Natural killer cell (primary cell): ENCODE measurements at places on chromosomes 4 and X. TPM values are rescaled to one million over a fixed set of nuclear protein-coding genes. Genes with fewer than 3 reads are reported as not detected.

DNA sequence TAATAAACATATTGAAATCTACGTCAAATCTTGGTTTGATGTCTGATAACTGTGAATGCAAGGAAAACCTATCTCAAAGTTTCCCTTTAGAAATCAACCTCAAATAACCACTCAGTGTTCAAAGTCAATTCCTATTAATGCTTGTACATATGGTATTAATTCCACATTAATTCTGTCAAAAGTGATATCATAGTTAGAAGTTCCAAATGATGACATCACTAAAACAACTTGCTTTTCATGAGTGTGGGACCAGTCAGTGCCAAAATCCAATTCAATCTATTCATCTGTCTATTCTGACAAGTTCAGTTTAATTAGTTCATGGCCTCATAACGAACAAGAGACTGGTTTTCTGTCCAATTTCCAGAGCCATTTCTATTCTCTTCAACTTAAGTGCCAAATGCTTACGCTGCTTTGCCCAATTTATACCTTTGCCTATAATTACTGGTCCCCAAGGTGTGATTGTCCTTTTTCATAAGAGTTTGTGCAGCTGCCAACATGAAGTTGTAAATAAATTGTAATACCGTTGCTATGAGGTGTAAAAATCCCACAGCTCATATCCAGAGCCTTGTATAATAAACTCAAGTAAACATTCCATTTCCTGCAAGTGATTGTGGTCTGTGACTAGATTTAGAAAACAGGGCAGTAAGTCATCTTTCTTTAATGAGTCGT lies 476.2 kb downstream of the RAB28 start:
- DNase-seq, result no peak

- DNase-seq, result no peak
These were observed 135.0 kb downstream of the GPC3 start for GRCh38 chrX:133850399-133850798.

STOX2 gene
- not detected for total RNA-seq

GRCh38 chr4:122831515-122832196 lies 5.0 kb downstream of the FGF2 start:
- DNase-seq, result no peak

GRCh38 chr4:30716681-30717207 lies 3.4 kb upstream of the PCDH7 start:
- DNase-seq, result no peak

DNA sequence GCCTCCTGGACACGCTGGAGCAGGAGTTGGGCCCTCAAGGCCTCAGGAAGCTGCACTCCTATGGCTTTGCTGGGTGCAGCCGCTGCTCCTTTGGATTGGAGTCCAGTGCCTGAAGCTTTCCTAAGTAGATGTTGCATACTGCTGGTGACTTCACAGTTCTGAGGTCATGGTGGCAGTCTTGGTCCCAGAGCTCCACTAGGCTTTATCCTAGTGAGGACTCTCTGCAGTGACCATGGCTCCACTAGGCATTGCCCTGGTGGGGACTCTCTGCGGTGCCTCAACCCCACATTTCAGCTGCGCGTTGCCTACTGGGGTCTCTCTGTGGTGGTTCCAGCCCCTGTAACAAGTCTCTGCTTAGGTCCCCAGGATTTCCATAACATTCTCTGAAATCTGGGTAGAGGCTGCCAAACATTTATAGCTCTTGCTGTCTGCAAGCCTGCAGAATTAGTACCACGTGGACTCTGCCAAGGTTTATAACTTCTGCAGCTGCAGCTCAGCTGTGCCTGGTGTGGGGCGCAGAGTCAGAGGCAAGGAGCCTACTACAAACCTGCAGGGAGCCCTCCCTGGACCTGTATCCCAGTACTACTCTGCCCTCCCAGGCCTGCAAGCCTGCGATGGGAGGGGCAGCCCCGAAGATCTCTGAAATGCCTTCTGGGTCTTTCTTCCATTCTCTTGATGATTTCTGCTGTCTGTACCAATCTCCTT lies 46.0 kb upstream of the NFKB1 start:
- DNase-seq, result no peak

DNA sequence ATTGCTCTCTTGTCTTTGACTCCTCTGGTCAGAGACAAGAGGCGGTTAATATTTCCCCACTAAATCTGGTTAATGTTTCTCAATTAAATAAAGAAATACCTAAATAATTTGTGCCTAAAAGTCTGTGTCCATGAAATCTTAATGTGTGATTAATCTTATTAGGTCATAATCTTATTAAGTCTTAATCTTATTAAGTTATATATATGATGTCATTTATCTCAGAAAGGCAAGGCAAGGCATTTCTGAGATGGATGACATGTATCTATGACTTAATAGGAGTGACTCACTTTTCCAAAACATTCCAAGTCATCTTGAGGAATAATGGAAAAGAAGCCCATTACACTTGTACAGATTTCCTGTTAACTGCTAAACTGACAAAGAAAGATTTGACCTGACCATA lies 74.7 kb downstream of the TRAM1L1 start:
- DNase-seq, result no peak

XK gene
- 0.29 TPM for total RNA-seq

- no peak for DNase-seq
These were observed 79.4 kb downstream of the ABLIM2 start for GRCh38 chr4:8079031-8079885.

DNA sequence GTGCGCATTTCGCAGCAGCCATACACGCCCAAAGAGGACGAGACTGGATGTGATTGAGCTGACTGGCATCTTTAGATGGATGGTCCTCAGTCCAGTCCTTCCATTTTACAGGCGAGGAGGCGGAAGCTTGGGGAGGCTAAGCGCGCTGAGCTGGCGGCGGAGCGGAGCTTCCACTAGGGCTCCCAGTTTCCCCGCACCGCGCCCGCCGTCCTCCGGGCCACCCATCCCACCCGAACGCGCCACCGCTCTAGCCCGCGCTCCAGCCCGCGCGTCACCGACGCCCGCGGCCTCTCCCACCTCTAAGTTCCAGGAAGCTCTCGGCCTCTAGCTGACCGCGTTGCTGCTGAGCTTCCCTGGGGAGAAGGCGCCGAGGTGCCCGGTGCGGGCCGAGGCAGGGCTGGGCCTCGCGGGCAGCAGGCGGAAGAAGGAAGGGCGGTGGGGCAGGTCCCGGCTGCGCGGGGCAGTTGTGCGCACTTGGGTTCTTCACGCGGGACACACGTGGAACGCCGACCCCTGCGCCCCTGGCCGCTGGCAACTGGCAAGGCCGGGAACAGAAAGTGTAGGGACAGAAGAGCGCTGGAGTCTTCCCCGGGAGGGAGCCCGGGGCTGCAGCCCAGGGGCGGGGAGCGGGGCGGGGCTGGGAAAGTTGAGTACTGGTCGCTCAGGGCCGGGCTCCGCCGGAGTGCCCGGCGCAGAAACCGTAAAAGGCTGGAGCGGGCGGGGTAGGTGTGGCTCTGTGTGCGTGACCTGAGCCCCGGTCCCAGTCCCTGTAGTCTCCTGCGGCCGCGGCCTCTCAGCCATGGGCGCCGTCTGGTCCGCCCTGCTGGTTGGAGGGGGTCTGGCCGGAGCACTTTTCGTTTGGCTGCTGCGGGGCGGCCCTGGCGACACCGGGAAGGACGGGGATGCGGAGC lies at the start of gene STBD1:
Gene STBD1, plus strand, starts transcription at position 763 of the 911 bp plus-strand sequence. Its CDS starts 37 bp downstream, at position 800.
- DNase-seq, result peak; percentile 47

FTSJ1 gene
- 75.3 TPM for total RNA-seq

- no peak for DNase-seq
These were observed 32.3 kb downstream of the MCUB start for GRCh38 chr4:109592367-109592766.

GRCh38 chr4:157075811-157076577 lies at the start of gene GLRB:
TSS of gene GLRB (plus strand) at chr4:157076150. CDS start at chr4:157078025, 1,875 bp downstream.
- DNase-seq, result no peak
